Sciatic nerve (tissue), 2 donors: ENCODE measurements at places on chromosomes 16 and 17.

DNA sequence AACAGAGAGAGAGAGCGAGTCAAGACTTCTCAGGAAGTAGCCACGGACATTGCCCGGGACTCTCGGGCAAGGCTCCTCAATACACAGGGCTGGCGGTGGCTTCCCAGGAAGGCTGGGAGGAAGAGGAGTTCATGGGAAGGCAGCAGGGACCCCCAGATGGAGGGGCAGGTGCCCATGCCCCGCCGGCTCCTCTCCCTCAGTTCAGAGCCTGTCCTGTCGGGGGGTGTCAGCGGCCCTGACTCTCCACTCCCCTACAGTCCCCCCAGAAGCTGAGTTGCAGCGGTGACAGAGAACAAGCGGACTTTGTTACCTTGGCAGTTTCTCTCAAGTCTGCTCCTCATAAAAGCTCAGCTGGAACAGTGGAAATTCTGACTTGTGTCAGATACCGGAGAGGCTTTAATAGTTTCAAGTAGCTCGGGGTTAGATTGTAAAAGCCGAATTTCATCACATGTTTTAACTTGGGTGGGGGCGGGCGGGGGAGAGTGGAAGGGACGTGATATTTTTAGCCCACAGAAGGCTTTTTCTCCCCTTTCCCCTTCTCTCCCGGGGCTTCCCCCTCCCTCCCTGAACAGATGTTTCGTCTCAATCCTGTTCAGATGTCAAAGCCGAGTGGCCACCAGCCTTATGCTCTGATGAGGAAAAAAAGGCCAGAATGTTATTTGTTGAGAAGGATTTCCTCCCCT, 65.2 kb downstream of the NKD1 start:
- DNase-seq = no peak

- peak; percentile 84 for DNase-seq
These were observed at the start of gene RTN4RL1 for GRCh38 chr17:2025220-2025621. TSS of gene RTN4RL1 (minus strand) at chr17:2025334. CDS start at chr17:2024865, 469 bp downstream.

DNA sequence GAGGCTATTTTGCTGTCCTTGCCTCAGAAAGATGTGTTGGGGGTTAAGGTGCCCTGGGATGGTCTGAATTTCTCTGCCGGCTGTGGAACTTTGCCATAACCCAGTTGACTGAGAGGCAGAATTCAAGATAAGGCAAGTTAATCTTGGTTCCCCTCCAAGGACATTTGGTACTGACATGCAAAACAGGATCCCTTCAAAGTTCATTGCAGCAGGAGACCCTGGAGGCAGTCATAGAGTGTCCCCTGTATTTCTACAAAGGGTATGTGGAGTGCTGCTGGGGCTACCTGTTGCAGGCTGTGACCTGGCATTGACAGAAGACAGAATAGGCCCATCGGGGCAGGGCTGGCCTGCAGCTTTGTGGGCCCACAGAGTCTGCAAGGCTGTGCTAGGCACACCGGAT, 135.6 kb upstream of the IRX3 start:
- no peak for DNase-seq

GRCh38 chr16:62876133-62876532, 839.9 kb upstream of the CDH8 start:
- no peak for DNase-seq

- no peak for DNase-seq
These were observed 108.2 kb upstream of the RBBP6 start for GRCh38 chr16:24430954-24431760.

- no peak for DNase-seq
These were observed 28.8 kb upstream of the ABCC11 start for GRCh38 chr16:48276102-48276501.

DNA sequence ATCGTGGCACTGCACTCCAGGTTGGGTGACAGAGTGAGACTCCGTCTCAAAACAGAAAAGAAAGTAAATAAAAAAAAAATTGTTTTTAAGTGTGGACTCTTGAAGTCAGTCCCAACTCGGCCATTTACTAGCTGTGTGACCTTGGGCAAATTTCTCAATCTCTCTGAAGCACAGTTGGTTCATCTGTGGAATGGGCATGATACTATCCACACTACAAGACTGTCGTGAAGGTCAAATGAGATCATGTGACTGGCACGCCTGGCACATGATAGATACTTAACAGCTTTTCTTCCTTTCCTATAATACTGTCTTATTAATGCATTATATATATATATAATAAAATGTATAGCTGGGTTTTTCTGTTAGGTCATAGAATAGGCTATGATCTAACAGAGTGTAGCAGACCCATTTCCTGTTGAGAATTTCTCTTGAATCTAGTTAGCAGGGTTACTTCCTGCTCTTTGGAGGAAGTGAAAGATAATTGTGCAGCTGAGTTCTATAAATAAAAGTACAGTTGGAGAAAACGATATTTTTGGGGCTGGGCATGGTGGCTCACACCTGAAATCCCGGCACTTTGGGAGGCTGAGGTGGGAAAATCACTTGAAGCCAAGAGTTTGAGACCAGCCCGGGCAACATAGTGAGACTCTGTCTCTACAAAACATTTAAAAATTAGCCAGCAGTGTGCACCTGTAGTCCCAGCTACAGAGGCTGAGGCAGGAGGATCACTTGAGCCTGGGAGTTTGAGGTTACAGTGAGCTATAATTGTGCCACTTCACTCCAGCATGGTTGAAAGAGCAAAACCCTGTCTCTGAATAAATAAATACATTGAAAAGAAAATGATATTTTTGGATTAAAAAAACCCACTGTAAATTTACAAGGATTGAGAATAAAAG, 7.3 kb downstream of the MILR1 start:
- no peak for DNase-seq
